Cerebellum (tissue), 4 donors: ENCODE measurements at places on chromosomes 13 and 19. TPM values are rescaled to one million over a fixed set of nuclear protein-coding genes. Genes with fewer than 3 reads are reported as not detected.

GRCh38 chr19:58372311-58373133, 8.3 kb downstream of the ZNF837 start:
- no peak for DNase-seq

DNA sequence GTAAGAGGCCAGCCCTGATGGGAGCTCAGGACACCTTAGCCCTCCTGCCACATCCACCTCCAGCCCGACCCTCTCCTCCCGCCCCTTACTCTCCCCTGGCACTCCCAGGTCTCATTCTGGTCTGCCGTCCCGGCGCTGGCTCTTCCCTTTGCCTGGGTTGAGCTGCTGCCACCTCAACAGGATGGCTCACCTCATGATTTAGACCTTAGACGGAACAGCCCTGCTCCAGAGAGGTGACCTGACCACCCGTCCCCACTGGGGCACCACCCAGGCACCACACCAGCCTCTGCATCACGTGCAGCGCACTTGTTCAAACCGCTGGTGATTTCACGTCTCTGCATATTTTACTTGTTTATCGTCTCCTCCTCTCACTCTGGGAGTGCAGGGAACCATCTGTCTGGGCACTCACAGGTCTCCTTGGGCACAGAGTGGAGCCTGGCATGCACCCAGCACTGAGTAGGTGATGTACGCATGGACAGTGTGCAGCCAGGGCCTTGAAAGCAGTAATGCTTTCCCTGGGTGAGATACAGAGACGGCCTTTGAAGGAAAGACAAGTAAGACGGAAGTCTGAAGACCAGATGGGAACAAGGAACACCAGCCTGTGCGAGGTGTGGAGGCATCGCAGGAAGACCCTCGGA, 183.1 kb downstream of the KATNAL1 start:
- peak; percentile 71 for DNase-seq

Gene COL4A2
- 164 TPM for total RNA-seq

Gene ATP7B
- 22.4 TPM for total RNA-seq

Gene LNX2
- total RNA-seq = 16.6 TPM

- no peak for DNase-seq
Observed at GRCh38 chr13:112127564-112128330, 60.8 kb downstream of the SOX1 start.

DNA sequence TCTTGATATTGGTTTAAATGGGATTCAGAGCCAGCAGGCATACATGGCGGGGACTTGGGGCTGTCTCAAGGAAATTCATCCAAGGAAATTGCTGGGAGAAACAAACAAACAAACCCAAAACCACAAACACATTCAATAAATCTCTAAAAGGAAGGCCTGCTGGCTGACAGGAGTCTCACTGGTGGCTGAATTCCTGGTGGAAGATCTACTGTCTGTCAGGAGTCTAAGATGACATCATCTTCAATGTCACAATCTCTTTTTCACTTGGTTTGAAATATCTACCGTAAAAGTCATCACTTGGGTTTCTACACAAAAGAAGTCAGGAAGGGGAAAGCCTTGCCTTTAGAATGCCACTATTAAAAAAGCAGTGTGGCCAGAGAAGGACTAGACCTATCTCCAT, 87.9 kb downstream of the KLF5 start:
- DNase-seq = no peak

Gene UGGT2
- 94.6 TPM for total RNA-seq

GRCh38 chr13:33108620-33109019, 92.4 kb downstream of the KL start:
- DNase-seq = no peak

Gene SPIB
- total RNA-seq = not detected

DNA sequence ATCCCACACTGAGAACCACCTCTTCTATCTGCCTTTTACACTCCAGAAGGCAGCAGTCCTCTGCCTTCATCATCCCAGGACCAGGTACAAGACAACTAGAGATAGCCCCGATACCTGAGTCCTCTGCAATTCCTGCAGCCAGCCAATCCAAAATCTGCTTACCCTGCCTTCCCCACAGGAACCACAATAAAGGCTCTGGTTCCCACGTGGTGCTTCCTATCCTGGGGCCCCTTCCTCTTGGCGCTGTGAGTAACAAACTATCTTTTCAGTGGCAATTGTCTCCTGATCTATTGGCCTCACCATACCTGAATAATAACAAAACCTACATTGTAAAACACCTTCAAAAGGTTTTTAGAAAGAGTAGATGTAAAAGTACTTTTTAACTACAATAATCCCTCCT, 63.1 kb downstream of the ZDHHC20 start:
- no peak for DNase-seq

DNA sequence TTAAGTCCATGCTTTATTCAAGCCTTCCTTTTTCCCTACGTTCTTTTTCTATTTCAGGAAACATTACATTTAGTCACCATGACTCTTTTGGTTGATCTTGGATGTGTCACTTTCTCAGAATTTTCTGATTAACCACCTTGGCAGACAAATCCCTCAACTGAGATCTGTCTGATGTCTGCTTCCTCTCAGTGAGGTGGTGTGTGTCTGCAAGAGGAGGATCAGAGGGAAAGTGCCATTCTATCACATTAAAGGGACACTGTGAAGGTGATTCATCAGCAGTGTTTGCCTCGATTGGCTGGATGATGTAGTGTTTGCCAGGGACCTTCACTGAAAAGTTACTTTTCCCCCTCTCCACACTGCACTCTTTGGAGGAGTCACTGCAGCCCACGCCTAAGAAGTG, 3.0 kb upstream of the CCNP start:
- no peak for DNase-seq

- DNase-seq = no peak
Observed at GRCh38 chr13:40399756-40400155, 266.7 kb downstream of the FOXO1 start.

Gene SHISA7
- 2.6 TPM for total RNA-seq

- no peak for DNase-seq
Observed at GRCh38 chr13:50161052-50161451, 145.8 kb downstream of the KCNRG start.

GRCh38 chr13:73665261-73665660, 468.9 kb downstream of the KLF12 start:
- DNase-seq = no peak

- DNase-seq = peak; percentile 59
Observed at GRCh38 chr19:4454747-4455718, 2.6 kb downstream of the UBXN6 start.

- DNase-seq = no peak
Observed at GRCh38 chr19:18350490-18350889, 10.1 kb downstream of the PGPEP1 start.

Gene SPACA4
- not detected for total RNA-seq

GRCh38 chr13:40452038-40452666, 214.3 kb downstream of the FOXO1 start:
- DNase-seq = no peak

DNA sequence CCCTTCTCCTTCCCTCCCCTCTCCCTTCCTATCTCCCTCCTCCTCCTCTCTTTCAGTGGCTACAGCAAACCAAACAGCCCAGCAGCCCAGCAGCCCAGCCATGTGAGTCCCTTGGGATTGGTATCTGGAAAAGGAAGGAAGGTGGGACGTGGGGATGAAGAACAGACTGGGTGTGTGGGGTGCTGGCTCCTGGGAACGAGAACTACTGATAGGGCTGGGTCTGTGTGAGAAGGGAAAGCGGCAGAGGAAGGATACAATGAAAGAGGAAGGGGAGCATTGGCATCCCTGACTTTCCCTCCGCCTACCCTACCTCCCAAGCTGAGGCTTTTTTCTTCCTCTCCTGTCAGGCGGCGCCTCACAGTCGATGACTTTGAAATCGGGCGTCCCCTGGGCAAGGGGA, 863 bp downstream of the AURKC start:
- no peak for DNase-seq

Gene VAV1
- 1.8 TPM for total RNA-seq

Gene RGCC
- 20.1 TPM for total RNA-seq

DNA sequence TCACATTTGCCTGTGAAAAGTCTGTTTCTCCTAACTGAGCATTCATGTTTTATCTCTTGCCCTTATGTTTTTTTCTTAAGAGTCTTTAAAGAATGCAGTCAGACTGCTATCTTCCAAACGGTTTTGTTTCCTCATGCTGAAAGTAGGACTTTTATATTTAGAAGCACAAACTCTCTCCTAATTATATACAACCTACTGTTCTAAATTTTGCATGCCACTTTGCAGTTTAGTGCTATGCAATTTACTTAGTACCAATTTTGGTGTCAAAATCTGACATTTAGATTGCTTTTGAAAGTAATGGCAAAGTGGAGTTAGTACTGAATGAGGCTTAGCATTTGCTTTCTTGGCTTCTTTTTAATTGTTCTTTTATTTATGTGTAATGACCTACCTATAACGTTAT, 55.1 kb upstream of the PCDH20 start:
- no peak for DNase-seq

- DNase-seq = no peak
Observed at GRCh38 chr19:6224308-6224675, 55.5 kb downstream of the MLLT1 start.

DNA sequence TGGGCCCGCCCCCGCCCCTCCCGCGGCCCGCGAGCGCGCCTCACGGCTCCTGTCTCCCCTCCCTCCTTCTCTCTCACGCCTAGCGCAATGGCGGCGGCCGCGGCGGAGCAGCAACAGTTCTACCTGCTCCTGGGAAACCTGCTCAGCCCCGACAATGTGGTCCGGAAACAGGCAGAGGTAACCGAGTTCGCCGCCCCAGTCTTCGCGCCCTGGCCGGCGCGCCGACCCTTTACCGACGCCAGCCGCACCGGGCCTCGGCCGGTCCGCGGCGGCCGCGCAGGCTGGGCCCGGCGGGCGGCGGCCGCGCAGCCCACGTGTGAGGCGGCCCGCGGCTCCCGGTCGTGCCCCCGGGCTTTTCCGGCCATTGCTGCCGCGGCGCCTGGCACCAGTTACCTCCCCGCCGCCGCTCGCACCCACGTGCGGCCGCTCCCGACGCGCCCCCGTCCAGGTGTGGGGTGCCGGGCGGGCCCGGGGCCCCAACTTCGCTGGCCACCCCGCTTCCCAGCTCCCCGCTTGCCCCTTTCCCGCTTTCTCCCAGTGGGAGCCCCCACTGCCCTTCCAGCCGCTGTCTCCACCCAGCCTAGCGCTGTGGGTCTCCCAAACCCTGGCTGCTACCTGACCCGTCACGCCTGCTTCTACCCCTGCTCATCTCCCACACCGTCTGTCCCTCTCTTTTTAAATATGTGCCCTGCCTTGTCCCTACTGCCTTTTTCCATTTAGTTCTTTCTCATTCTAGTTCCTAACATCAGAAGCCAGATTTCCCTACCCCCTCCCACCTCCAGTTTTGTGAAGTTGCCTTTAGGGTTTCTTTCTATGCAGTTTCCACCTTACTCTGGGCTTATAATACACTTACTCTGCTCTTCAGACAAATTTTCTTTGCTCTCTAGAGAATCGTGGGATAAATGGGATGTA, 23.4 kb downstream of the IPO5 start:
- no peak for DNase-seq

GRCh38 chr13:79781829-79782540, 301.0 kb downstream of the NDFIP2 start:
- no peak for DNase-seq

Gene N4BP2L1
- total RNA-seq = 13.6 TPM

Gene IGFL2
- total RNA-seq = 1.2 TPM

GRCh38 chr19:29538651-29539050, 12.9 kb downstream of the VSTM2B start:
- DNase-seq = no peak

Gene ATXN8OS
- 1.1 TPM for total RNA-seq

DNA sequence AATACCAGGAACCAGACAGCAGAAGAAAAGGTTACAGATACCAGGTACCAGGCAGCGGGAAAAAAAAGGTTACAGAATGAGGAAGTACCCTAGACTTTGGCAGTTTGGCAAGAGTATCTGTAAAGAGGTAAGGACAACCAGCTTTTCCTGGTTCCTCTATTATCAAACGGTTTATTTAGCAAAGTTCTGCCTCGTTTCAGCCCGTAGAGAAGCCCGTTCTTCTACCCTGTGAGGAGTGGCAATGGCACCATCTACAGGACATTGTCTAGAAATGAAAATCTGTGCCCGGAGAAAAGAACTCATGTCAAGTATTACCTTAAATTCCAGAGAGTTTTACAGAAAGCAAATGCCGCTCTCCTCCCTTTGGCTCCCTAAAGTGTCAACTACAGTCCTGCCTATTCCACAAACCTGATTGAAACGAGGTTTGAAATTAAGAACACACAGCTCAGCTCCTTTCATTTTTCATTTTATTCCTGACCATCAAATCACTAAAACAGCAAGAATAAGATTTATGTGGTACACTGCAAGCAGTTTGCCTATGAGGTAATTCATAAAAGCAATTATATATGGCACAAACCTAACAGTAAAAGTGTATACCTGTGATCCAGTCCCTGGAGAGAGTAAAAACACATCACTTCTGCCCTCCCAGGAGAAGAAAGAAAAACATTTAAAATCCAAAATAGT, 226.3 kb downstream of the SLC7A1 start:
- peak; percentile 48 for DNase-seq

- DNase-seq = peak; percentile 32
Observed at GRCh38 chr19:508204-509150, 1.2 kb downstream of the TPGS1 start.

- DNase-seq = no peak
Observed at GRCh38 chr13:110618167-110618566, 2.8 kb downstream of the NAXD start.

Gene CGB5
- total RNA-seq = not detected

Gene ZNF835
- total RNA-seq = 7.8 TPM

DNA sequence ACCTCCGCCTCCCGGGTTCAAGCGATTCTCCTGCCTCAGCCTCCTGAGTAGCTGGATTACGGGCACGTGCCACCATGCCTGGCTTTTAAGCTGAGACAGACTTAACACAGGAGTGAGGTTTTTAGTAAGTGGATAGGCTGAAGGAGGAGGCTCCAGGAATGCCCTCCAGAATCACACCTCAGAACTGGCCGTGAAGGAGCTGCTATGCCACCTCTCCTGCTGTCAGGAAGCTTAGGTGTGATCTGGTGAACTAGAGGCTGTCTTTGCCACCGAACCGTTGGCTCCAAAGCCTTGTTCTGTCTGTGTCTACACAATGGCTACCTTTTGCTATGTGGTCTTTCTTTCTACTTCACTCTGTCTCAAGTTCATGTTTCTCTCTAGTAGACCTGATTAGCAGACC, 4.2 kb downstream of the PDCD2L start:
- DNase-seq = no peak

DNA sequence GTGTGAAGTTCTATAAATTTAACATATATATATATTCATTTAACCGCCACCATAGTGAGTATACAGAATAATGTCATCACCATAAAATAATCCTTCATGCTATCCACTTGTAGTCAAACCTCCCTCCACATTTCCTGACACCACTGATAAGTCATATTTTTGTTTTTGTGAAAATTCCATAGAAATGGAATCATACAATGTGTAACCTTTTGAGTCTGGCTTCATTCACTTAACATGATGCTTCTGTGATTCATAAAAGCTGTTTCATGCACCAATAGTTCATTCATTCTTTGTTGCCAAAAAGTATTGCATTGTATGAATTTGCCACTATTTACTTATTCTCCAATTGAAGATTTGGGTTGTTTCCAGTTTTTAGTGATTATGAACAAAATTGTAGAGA, 497.5 kb upstream of the PCDH20 start:
- DNase-seq = no peak

Gene TRPM4
- total RNA-seq = 5.7 TPM

- DNase-seq = no peak
Observed at GRCh38 chr13:60120617-60121336, 43.0 kb downstream of the DIAPH3 start.
